ENCODE measurements at places on chromosomes 11 and 22. TPM values are rescaled to one million over a fixed set of nuclear protein-coding genes. Genes with fewer than 3 reads are reported as not detected.

OR52K1 gene
- total RNA-seq, result not detected

TRABD gene
- total RNA-seq, result 9.5 TPM

CEP126 gene
- 9.2 TPM for total RNA-seq

ZDHHC13 gene
- 10.9 TPM for total RNA-seq

PATE4 gene
- not detected for total RNA-seq

CLTCL1 gene
- total RNA-seq, result 6.0 TPM

C11orf65 gene
- total RNA-seq, result not detected

GANAB gene
- total RNA-seq, result 56.9 TPM

USH1C gene
- total RNA-seq, result 0.35 TPM

ARHGAP20 gene
- 9.0 TPM for total RNA-seq

FAM227A gene
- total RNA-seq, result 1.5 TPM

SMARCB1 gene
- 39.1 TPM for total RNA-seq

NLRP14 gene
- not detected for total RNA-seq

LIPT2 gene
- 5.0 TPM for total RNA-seq

FDXACB1 gene
- total RNA-seq, result 1.7 TPM

ZNF215 gene
- total RNA-seq, result 0.77 TPM

SCGB1D2 gene
- total RNA-seq, result 1.9 TPM

INTS4 gene
- total RNA-seq, result 68.8 TPM

ANKK1 gene
- total RNA-seq, result not detected

SLC22A8 gene
- total RNA-seq, result not detected
